ENCODE measurements at places on chromosomes 2 and 18. TPM values are rescaled to one million over a fixed set of nuclear protein-coding genes. Genes with fewer than 3 reads are reported as not detected.

The ASB18 gene
- total RNA-seq: not detected

GRCh38 chr18:37265382-37265781 lies 300.2 kb downstream of the CELF4 start:
- H3K27ac ChIP-seq: no peak overlapping the region
- peaks cover 7% of the 10 kb centered on the region for H3K36me3 ChIP-seq
- no peak for DNase-seq
- no peak overlapping the region for H3K4me3 ChIP-seq
- peaks cover 7% of the 10 kb centered on the region for H3K4me1 ChIP-seq
- H3K27me3 ChIP-seq: peaks cover 18% of the 10 kb centered on the region

The QPCT gene
- total RNA-seq: 7.4 TPM

DNA sequence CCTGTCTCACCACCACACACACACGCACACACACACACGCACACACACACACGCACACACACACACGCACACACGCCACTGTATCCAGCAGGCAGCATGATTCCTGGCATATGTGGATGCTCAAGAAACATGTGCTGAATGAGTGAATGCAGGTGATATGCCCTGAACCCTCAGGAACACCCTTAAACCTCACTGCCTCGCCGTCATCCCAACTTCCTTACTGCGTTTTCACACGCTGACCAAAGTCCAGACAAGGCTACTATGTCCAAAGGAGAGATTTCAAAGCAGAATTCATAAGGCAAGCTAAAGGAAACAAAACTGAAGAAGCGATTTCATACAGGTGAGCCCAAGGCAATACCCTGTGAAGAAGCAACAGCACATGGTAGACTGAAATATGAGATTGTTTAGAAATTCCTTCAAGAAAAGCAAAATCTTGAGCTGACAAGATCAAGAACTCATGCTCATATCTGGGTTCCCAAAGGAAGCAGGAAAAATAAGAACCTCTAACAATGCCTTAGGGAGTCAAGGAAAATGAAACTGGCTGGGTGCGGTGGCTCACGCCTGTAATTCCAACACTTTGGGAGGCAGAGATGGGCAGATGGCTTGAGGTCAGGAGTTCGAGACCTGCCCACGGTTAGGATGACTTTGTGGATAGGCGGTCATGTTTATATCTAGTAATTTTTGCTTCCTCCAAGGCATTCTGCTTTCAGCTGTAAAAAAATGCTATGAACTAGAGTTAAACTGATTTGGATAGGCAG lies 69.1 kb downstream of the TNFRSF11A start:
- DNase-seq: no peak
- H3K27me3 ChIP-seq: no peaks in the 10 kb centered on the region
- peaks cover 3% of the 10 kb centered on the region for H3K36me3 ChIP-seq
- H3K4me1 ChIP-seq: no peaks in the 10 kb centered on the region
- H3K4me3 ChIP-seq: no peak overlapping the region

The CIB4 gene
- total RNA-seq: not detected

The C1GALT1C1L gene
- 0.49 TPM for total RNA-seq

The RSAD2 gene
- total RNA-seq: not detected

- peaks cover 11% of the 10 kb centered on the region for H3K27me3 ChIP-seq
- no peaks in the 10 kb centered on the region for H3K36me3 ChIP-seq
- DNase-seq: no peak
- peak overlapping the region; percentile 95 for H3K27ac ChIP-seq
- peak overlapping the region; percentile 96 for H3K4me3 ChIP-seq
- peaks cover 13% of the 10 kb centered on the region for H3K4me1 ChIP-seq
Observed at GRCh38 chr2:162838136-162838497, 450 bp downstream of the KCNH7 start.

GRCh38 chr2:96940980-96941775 lies 45.2 kb downstream of the FAM178B start:
- H3K27me3 ChIP-seq: no peaks in the 10 kb centered on the region
- H3K27ac ChIP-seq: no peak overlapping the region
- peaks cover 9% of the 10 kb centered on the region for H3K36me3 ChIP-seq
- no peak overlapping the region for H3K4me3 ChIP-seq
- peaks cover 9% of the 10 kb centered on the region for H3K4me1 ChIP-seq

The WDR35 gene
- 6.4 TPM for total RNA-seq

The DUSP2 gene
- total RNA-seq: 0.34 TPM

DNA sequence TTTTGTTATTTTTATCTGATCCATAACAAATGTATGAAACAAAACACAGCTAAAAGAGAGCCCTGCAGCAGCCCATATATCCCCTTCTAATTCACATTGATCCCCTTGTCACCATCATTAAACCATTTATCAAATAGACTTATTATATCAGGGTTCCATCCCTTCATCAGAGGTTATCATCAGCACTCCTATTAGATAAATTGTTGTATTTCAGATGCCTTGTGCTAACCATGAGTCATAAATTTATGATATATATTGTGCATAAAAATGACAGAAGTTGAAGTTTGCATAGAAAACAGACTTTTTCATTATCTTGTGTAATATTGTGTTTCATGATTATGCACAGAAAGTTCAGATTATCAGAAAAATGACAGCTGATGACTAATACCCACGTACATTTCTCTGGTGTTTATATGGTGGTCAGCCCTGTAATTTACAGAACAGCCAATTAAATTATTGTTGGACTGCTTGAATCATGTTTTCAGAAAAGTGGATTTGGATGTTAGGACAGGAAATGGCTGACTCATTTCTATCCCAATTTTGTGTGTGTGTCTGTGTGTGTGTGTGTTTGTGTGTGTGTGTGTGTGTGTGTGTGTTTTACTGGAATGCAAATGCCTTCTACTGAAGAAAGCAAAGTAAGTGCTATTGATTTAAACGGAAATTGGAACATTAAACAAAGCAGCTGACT lies 80.9 kb downstream of the PPP1R1C start:
- H3K27ac ChIP-seq: no peak overlapping the region
- DNase-seq: no peak
- H3K4me3 ChIP-seq: no peak overlapping the region
- no peaks in the 10 kb centered on the region for H3K27me3 ChIP-seq
- peaks cover 2% of the 10 kb centered on the region for H3K4me1 ChIP-seq

The DSG4 gene
- not detected for total RNA-seq

The VAMP5 gene
- total RNA-seq: 1.4 TPM

GRCh38 chr2:219406861-219407230 lies 11.3 kb upstream of the DES start:
- peaks cover 20% of the 10 kb centered on the region for H3K4me1 ChIP-seq
- DNase-seq: no peak
- no peaks in the 10 kb centered on the region for H3K36me3 ChIP-seq
- H3K4me3 ChIP-seq: peak overlapping the region; percentile 52

GRCh38 chr2:96296925-96297324 lies 8.4 kb downstream of the SNRNP200 start:
- H3K27me3 ChIP-seq: no peaks in the 10 kb centered on the region
- no peaks in the 10 kb centered on the region for H3K4me1 ChIP-seq
- H3K4me3 ChIP-seq: no peak overlapping the region
- no peaks in the 10 kb centered on the region for H3K36me3 ChIP-seq

DNA sequence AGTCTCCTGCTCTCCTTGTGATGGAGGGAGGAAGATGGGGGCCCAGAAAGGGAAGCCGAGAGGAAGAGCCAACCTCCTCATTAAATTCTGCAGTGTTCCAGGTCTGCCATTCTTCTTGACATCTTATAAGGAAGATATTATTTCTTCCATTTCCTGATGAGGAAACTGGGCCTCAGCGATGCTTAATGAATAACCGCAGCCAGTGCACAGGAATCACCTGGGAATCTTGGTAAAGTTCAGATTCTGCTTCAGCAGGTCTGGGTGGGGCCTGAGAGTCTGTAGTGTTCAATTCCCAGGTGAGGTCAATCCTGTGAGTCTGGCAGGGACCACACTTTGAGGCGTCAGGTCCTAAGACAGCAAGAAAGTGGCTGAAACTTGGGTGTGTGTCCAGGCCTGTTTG lies 17.3 kb downstream of the PCARE start:
- H3K27me3 ChIP-seq: peaks cover 4% of the 10 kb centered on the region
- no peak overlapping the region for H3K4me3 ChIP-seq
- H3K36me3 ChIP-seq: no peaks in the 10 kb centered on the region
- DNase-seq: no peak

The PCARE gene
- 0.66 TPM for total RNA-seq

Measured in glutamatergic neuron (in vitro differentiated cells).